Activated CD4-positive, alpha-beta T cell treated with anti-CD3 and anti-CD28 coated beads, Interleukin-2, amount 50 U/mL, for 48 hours (primary cell): ENCODE measurements at places on chromosomes 5 and 9.

GRCh38 chr5:103273952-103274351, 15.4 kb downstream of the MACIR start:
- DNase-seq, result no peak

DNA sequence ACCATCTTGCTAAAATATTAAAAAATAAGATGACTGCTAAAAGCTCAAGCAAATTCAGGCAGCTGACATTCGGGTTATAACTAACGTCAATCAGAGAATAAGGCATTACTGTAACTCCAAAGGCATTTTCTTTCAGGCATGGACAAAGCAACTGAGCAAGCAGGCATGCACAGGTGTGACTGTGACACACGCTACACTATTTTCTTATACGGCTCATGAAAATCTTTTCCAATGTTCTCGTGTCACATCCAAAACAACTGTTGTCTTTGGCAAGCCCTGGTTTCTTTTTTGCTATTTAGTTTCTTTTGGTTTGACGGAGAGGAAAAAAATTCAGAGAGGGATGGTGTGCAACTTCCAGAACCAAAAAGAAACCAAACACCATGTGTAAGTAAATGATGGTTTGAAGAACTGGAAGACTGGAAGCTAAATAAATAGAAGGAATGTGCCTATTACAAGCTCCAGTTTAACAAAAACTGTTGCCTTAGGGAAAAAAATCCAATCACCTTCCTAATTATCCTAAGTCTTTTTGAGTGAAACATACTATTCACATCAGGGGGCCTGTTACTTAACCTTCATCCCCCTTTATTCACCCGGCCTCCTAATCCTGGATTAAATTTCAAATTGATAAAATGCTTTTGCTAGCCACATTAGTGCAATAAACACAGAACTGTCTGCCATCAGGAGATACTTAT, 277.6 kb downstream of the PSAT1 start:
- no peak for DNase-seq

DNA sequence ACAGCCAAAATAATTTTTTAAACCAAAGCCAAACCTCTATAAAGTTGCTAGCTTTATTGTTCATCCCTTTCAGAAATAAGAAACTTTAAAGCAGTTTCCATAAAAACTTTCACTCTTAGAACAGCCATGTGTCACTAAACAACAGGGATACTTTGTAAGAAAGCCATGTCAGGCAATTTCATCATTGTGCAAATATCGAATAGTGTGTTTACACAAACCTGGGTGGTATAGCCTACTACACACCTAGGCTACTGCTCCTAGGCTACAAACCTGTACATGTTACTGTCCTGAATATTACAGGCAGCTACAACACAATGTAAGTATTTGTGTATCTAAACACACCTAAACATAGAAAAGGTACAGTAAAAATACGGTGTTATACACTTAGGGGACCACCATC, 59.9 kb downstream of the TLE1 start:
- DNase-seq, result no peak

DNA sequence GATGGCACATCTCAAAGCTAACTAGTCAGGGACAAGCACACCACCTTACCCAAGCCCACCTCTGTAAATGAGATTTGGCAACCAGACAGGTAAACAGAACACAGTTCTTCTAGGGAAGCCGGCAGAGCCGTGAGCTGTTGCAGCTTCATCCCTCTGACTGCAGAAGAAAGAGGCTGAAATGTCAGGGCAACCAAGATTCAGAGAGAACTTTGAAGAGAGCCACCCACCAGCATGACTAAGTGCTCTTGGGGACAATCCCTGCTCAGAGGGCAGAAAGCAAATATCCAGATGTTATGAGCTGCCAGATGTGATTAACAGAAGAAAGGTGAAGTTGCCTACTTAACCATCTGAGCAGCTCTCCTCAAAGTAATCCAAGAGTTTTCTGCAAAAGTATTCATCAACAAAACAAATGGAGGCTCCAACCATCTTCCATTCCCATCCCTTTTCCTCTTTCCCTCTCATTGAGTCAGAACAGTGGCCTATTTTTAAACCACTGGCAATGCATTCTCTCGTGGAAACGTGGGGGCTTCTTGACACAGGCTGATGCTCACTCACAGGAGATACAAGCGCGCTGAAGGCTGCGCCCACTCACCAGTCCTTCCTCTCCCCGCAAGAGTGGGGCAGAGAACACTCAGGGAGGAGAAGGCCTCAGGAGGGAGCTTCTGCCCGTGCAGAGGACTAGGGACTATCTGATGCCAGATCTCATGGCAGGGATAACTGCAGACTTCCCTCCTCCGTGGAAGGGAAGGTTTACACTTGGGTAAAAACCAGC, 57.1 kb downstream of the SLIT3 start:
- DNase-seq, result no peak

- no peak for DNase-seq
Observed at GRCh38 chr9:88874391-88874790, 116.9 kb upstream of the S1PR3 start.

GRCh38 chr5:2750026-2750757, 1.3 kb downstream of the IRX2 start:
- DNase-seq, result no peak

GRCh38 chr5:9126490-9126889, 419.4 kb downstream of the SEMA5A start:
- no peak for DNase-seq

- no peak for DNase-seq
Observed at GRCh38 chr5:54224103-54224826, 86.1 kb downstream of the ARL15 start.

GRCh38 chr9:132241483-132241839, 79.6 kb downstream of the NTNG2 start:
- no peak for DNase-seq

GRCh38 chr9:134459164-134459563, 132.9 kb downstream of the RXRA start:
- no peak for DNase-seq

GRCh38 chr9:88090151-88090581, 48.1 kb downstream of the SPATA31C2 start:
- DNase-seq, result no peak

DNA sequence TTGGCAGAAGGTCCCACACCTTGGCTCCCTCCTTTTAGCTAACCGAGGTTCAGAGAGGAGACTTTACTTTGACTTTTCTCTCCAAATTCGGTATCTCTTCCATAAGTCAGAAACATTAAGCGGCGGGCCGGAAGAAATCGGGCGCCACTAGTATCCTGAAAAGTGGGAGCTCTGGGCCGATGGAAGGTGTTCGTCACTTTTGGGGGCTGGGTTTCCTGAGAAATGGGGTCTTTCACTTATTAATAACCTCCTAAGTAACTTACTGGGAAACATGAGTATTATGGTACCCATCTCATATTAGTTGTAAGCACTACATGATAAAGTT, 716 bp downstream of the STX17 start:
- no peak for DNase-seq

DNA sequence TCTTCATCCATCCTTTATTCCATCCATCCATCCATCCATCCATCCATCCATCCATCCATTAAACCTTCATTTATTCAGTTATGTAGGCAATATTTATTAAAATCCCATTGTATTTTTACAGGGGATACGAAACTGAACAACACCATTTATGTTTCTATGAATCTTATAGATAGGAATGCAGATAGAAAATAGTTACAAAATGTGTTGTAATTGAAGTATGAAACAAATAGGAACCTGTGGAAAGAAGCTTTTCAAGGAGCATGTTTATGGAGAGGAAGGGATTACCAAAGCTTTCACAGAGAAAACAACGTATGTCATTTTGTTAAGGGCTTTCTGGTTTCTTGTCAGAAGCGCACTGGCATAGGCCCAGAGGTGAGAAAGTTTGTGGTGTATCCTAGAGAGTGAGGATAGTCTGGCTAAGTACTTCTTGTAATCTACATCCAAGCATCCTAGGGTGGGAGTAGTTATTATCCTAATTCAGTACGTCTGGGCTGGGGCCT, 184.0 kb downstream of the CNTLN start:
- DNase-seq, result no peak

DNA sequence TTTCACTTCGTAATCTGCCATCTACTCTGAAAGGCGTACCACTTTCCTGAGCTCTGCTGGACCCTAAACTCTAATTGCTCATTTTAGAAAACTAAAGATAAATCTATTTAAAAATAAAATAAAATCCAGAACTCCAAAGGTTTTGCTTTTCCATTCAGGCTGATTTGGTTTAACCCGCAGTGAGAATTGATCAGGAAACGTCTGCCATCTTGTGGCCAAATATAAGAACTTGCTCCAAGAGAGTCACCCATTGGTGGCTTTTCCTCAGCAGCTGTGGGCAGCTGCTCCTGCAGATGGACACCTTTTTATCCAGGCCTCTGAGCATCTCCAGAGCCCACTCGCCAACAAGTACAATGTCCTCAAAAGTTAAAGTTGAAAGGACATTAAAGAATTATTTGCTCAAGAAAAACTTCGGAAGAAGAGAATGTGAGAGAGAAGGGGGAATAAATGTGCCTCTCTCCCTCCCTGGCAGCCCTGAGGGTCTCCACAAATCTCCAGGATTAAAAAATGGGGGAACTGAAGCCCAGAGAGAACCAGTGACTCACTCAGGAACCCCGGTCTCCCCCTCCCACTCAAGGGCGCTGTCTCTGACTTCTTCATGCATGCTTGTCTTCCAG, 4.1 kb downstream of the SAXO1 start:
- no peak for DNase-seq

DNA sequence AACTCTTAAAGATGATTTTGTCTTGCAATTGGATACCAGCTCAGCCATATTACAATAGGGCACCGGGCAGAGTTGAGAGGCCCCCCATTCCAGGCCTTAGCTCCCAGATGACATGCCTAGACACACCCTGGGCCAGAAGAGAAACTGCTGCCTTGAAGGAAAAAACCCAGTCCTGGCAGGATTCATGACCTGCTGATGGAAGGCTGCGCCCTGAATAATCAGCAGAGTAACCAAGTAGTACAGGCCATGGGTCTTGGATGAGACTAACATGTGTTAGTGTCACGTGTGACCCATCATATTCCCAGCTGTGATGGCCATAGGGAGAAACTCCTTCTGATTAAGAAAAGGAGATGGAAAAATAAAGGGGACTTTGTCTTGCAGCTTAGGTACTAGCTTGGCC, 39.0 kb upstream of the DEPDC1B start:
- no peak for DNase-seq

- DNase-seq, result no peak
Observed at GRCh38 chr5:10577371-10578292, 13.8 kb downstream of the ANKRD33B start.

DNA sequence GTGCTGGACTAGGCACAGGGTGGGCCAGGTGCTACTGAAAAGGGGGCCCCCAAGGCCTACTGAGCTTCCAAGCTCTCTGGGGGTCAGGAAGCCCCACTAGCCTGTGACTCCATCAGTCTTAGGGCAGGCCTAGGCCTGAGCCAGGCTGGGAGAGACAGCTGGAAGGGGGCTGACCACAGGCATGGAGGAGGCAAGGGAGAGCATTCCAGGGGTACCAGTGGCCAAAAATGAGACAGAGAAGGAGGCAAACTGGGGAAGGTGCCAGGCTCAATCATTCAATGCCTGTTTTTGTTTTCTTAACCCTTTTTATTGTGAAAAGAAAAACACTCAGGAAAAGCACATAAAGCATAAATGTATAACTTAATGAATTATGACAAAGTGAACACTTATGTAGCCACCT, 26.2 kb upstream of the TCF7 start:
- no peak for DNase-seq

DNA sequence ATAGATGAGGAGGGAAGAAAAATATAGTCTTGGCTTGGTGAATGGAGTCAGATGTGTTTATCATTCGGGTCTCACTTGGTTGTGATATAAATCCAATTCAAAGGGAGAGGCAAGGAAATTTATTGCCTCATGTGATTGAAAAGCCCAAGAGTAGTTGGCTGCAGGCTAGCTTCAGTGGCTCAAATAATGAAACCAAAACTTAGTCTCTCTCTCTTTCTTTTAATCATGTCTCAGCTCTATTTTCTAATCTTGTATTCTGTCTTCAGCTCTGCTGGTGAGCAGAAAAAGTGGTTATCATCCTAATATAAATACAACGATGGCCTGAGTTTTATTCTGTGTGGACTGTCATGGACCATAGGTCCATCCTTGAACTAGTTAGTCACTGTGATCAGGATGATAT, 234.2 kb upstream of the PPP1R2B start:
- DNase-seq, result no peak

DNA sequence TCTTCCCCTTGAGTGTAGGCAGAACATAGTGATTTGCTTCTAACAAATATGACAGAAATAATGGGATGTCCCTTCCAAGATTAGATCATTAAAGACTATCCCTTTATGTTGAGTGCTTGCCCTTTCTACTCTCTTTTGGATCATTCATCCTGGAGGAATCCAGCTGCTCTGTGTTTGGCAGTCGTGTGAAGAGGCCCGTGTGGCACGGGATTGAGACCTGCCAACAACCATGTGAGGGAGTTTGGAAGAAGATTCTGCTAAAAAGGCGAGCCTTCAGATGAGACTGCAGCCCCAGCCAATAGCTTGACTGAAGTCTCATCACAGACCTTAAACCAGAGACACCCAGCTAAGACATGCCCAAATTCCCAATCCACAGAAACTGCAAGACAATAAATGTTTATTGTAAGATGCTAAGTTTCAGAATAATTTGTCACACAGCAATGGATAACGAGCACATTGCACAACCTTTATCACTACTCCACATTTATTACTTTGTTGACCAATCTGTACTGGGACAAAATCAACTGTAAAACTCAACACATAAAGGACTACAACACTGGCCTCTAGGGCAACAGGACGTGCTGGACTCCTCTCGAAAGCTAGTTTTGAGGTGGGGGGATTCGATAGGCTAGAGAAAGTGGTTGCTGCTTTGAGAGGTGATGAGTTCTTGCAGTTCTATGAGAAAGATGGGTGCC, 42.8 kb downstream of the ANGPTL2 start:
- no peak for DNase-seq

DNA sequence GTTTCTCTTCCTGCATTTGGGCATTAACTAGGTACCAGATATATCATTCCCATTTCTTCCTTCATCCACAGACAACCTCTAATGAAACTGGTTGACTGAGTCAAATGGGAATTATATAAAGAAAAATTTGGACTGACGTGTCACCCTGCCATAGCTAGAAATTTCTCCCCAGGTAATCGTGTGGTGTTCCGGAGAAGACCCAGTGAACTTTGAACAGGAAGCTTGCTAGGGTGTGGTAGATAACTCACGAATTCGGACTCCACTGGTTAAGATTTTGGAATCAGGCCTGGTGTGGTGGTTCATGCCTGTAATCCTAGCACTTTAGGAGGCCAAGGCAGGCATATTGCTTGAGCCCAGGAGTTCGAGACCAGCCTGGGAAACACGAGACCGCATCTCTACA, 114.3 kb upstream of the OTULINL start:
- no peak for DNase-seq

- DNase-seq, result no peak
Observed at GRCh38 chr5:138528208-138528607, 14.8 kb downstream of the ETF1 start.

DNA sequence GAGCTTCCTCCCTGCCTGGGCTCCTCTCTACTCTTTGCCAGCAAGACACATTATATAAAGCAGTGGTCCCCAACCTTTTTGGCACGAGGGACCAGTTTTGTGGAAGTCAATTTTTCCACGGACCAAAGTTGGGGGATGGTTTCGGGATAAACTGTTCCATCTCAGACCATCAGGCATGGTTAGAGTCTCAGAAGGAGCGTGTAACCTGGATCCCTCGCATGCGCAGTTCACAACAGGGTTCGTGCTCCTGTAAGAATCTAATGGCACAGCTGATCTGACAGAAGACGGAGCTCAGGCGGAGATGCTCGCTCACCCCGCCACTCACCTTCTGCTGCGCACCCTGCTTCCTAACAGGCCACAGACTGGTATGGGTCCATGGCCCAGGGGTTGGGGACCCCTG, 142.8 kb downstream of the LIFR start:
- no peak for DNase-seq

- no peak for DNase-seq
Observed at GRCh38 chr5:131019601-131020315, 145.3 kb downstream of the HINT1 start.

- no peak for DNase-seq
Observed at GRCh38 chr9:78130853-78131252, 99.2 kb upstream of the GNAQ start.
